ENCODE measurements at places on chromosomes 7 and 10.

DNA sequence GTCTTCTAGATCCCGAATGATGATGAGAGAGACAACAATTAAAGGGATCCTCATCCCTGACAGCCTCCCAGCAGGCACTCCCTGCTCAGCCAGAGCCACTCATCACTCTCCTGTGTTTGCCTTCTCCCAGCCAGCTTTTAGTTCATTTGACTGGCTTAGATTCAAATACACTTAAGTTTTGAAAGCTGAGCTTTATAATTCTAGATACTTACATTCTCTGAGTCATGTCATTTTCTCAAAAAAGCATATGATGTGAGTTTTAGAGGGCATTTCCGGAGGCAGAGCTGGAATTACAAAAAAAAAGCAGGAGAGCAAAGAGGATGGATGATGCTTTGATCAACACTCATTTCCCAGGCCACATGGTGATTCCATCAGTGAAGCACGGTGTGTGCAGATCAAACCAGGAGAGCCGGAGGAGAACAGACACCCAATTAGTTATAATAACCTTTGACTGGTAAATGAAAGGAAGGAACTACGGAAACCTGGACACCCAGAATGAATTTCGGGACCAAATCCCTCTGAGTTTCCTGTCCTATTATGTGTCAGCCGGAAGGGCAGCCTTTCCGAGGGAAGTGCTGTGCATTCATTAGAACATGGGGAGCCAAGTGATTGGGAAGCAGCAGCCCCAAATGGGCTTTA, 81.5 kb upstream of the HPS1 start:
- DNase-seq = no peak

DNA sequence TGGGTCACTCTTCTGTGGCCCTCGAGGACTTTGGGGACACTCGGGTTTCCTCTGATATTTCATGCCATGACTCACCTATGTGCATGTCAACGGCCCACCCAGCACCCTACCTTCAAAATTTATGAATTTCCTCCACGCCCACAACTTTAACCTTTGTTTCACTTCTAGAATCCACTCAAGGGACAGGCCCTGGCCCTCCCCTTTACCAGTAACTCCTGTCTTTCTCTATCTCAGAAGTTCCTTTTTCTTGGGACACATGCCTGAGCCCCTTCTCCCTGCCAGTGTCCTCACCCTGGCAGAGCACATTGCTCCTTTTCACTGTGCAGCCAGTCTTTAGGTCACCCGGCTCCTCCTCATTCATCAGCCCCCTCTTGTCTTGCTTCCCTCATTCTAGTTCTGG, 282.5 kb upstream of the KLF6 start:
- no peak for DNase-seq

DNA sequence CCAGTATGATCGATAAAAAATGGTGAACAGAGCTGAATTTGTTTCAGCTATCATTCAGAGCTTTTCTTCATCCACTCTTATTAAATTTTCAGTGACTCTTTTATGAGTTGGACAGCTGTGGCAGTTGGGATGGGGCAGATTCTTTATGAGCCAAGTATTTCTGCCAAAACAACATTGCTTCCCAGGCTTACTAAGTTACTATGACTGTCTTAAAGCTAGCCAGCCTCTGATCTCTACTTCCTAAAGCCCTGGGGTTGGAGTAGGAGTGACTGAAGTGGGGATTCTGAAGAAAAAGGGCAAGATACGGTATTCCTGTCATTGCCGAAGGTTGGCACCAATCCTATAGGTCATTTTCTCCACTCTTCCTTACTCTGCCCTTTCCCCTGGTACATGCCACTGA, 12.7 kb downstream of the RPP30 start:
- no peak for DNase-seq

GRCh38 chr7:142439739-142440138, 181.9 kb upstream of the PRSS58 start:
- no peak for DNase-seq

GRCh38 chr7:66493235-66494205, 135.2 kb upstream of the KCTD7 start:
- DNase-seq = peak; percentile 89

GRCh38 chr7:12890586-12890985, 203.2 kb downstream of the ARL4A start:
- DNase-seq = no peak

GRCh38 chr10:86168256-86168655, 198.3 kb downstream of the GRID1 start:
- DNase-seq = no peak

- no peak for DNase-seq
Measured at GRCh38 chr7:150790416-150791075, 9.6 kb downstream of the TMEM176B start.

DNA sequence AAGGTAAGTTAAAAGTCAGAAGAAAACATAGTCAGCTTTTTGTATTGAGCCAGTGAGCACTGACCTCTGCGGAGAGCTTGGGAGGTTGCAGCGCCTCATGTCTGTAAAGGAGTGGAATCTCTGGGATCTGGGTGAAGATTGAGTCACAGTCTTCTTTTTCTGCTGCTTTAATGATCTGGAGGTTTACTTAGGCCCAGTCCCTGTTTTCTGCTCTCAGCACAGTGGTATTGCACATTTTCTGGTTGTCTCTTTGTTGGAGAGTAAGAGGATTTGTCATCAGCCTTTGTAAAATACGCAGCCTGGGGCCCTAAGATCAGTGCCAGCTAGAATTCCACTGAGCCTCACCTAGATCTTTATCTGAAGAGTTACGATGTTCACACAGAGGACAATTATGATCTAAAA, 58.3 kb upstream of the GJD4 start:
- no peak for DNase-seq

DNA sequence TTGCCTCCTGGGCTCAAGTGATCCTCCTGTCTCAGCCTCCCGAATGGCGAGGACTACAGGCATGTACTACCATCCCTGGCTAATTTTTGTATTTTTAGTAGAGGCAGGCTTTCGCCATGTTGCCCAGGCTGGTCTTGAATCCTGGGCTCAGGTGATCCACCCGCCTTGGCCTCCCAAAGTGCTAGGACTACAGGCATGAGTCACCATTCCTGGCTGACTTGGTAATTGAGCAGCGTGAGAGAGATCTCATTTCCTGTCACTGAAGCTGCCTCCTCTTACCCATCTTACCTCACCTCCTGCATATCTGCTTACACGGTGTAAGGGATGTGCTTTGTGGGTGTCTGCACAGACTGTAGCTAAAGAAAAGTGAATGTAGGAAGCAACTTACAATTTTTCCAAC, 9.7 kb downstream of the IFIT3 start:
- DNase-seq = no peak

- no peak for DNase-seq
Measured at GRCh38 chr7:17532861-17533404, 234.5 kb downstream of the AHR start.

DNA sequence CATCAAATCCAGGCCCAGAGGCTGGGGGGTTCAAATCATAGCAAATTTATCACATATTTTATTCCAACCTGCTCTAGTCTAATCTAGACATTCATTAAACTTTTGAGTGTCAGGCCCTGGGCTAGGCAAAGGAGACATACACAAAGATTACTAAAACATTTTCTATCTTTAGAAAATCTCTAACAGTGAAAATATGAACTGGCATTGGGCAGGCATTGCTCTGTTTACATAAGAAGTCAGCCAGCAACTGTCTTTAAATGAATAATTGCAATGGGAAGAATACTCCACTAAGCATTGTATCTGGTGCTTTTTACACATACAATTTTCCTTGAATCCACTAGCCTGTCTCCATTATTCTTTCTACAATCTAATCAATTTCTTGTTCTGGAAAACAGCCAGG, 222.5 kb upstream of the LRRN3 start:
- DNase-seq = no peak

GRCh38 chr10:77711683-77712049, 74.1 kb upstream of the KCNMA1 start:
- no peak for DNase-seq

- no peak for DNase-seq
Measured at GRCh38 chr10:48934672-48935501, 4.8 kb downstream of the LRRC18 start.

GRCh38 chr10:77715536-77715935, 77.9 kb upstream of the KCNMA1 start:
- DNase-seq = no peak

DNA sequence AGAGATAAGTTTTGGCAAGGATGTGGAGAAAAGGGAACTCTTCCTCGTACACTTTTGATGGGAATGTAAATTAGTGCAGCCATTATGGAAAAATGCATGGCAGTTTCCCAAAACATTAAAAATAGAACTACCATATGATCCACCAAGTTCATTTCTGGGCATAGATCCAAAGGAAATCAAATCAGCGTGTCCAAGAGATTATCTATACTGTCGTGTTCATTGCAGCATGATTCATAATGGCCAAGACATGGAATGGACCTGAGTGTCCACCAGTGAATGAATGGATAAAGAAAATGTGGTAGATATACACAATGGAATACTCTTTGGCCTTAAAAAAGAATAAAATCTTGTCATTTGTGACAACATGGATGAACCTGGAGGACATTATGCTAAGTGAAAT, 70.3 kb upstream of the RSU1 start:
- DNase-seq = no peak

GRCh38 chr7:14351167-14351566, 361.7 kb upstream of the ETV1 start:
- no peak for DNase-seq

DNA sequence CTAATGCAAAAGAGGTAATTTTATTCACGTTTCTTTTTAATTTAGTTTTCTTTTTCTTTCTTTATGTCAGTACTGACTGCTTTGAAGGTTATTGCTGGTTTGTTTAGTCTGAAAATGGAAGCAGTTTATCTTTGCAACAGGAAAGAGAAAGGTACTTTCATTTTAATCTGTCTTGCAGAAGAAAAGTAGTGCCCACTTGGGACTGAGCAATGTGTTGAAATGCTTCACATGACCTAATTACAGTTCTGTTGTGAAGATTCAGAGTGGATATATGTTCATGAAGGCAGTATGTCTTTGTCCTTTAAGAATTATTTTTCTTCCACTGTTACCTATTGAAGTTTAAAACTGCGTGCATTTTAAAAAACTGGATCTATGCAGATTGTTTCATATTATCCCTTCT, 80.1 kb downstream of the ANKIB1 start:
- no peak for DNase-seq

GRCh38 chr10:81179324-81179723, 641.6 kb downstream of the SH2D4B start:
- no peak for DNase-seq

DNA sequence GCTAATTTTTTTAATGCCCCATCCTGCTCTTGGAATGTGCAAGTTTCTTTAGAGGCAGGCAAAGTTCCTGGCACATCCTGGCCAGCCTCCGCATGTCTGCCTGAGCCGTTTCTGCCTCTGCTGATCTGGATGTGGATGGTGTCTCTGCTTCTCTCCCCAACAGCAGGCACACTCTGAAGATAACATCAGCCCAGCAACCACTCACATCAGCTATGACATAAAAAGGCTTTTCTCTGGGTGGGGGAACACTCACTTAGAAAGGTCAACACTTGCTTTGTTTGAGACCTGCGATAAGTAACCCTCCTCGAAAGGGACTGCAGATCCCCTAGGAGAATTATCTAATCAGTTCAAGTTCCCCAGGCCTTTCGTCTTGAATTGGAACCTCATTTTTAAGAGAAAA, 142.9 kb downstream of the FGFR2 start:
- no peak for DNase-seq

GRCh38 chr7:94395141-94396036, 694 bp downstream of the COL1A2 start:
- no peak for DNase-seq

- no peak for DNase-seq
Measured at GRCh38 chr10:90205340-90205739, 503.9 kb downstream of the KIF20B start.

GRCh38 chr7:7529328-7529727, 6.3 kb downstream of the COL28A1 start:
- no peak for DNase-seq

DNA sequence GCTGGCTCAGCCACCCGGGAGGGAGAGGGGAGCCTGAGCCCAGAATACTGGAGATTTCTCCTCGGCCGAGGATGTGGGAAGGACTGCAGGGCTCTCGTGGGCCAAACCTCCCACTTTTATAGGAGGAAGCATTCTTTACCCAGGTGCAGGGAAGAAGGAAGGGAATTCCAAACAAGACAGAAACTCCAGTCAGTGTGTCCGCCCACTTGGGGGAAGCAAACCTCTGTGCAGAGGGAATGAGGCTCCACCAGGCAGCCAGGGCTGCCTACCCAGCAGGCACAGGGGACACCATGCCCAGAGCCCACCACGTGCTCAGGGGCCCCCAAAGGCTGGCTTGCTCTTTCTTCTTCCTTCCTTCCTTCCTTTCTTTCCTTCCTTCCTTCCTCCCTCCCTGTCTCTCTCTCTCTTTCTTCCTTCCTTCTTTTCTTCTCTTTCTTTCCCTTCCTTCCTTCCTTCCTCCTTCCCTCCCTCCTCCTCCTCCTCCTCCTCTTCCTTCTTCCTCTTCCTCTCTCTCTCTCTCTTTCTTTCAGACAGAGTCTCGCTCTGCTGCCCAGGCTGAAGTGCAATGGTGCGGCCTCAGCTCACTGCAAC, 15.4 kb upstream of the FZD9 start:
- DNase-seq = no peak

GRCh38 chr10:75865413-75866299, 434.2 kb downstream of the LRMDA start:
- DNase-seq = no peak

DNA sequence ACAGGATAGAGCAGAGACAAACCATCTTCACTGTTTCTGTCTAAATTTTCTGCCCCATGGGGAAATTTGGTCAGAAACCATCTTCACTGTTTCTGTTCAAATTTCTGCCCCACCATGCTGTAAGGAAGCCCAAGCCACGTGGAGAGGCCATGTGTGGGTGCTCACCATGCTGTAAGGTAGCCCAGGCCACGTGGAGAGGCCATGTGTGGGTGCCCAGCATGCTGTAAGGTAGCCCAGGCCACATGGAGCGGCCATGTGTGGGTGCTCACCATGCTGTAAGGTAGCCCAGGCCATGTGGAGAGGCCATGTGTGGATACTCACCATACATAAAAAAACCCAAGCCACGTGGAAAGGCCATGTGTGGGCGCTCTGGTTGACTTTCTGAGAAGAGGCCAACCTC, 1088.7 kb upstream of the AUTS2 start:
- DNase-seq = no peak

GRCh38 chr10:113808168-113808567, 45.7 kb downstream of the DCLRE1A start:
- no peak for DNase-seq

GRCh38 chr10:110868981-110869380, 2.7 kb upstream of the PDCD4 start:
- DNase-seq = no peak

GRCh38 chr7:128197989-128198580, 43.0 kb upstream of the LEP start:
- DNase-seq = no peak

DNA sequence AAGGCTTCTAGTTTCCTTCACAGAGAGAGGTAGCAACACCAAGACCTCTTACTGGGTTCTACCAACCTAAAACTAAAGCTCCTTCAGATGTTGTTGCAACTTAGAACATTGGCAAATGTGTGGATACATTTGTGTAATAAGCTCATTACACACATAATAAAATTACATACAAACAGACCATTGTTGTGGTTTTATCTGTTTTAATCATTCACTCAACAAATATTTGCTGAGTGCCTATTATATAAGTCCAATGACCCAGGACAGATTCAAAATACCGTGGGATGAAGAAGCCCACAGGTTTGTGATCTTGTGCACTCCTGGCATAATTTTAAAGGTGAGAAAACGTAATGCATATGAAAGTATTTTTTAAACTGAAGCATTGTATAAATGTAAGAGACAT, 160.4 kb upstream of the NPVF start:
- no peak for DNase-seq

- DNase-seq = no peak
Measured at GRCh38 chr10:121245754-121246153, 352.5 kb downstream of the FGFR2 start.

- no peak for DNase-seq
Measured at GRCh38 chr7:35370687-35371086, 116.8 kb upstream of the TBX20 start.

Measured in stimulated activated CD8-positive, alpha-beta memory T cell treated with anti-CD3 and anti-CD28 coated beads, Interleukin-4, amount 100 ng/mL, for 4 hours (primary cell).